Astrocyte (in vitro differentiated cells and primary cell): ENCODE measurements at places on chromosomes 2 and 18.

DNA sequence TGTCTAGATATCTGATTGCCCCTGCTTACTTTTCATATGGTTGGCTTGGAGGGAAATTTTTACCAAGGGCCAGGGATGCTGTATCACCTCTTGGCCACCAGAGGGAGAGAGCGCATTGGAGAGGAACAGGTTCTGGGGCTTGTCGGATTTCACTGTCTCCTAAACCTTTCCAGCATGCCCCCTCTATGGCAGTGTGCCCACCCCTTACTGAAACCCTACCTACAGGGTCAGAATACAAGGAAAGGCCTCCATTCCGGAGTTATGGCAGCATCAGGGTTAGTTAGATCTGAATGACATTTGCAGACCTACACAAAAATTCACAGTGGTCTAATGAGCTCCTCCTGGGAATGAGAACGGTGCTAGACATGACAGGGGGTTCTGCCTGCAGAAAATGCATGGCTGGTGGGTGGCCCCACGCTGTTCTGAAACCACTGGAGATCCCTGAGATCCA lies 5.8 kb downstream of the SLC14A2 start:
- DNase-seq = no peak

GRCh38 chr2:161028581-161028980 lies 131.6 kb upstream of the TANK start:
- no peak for DNase-seq

GRCh38 chr18:74525741-74526140 lies 8.6 kb upstream of the CNDP1 start:
- no peak for DNase-seq

GRCh38 chr2:196660244-196660643 lies 20.7 kb downstream of the CCDC150 start:
- peak; percentile 16 for DNase-seq

DNA sequence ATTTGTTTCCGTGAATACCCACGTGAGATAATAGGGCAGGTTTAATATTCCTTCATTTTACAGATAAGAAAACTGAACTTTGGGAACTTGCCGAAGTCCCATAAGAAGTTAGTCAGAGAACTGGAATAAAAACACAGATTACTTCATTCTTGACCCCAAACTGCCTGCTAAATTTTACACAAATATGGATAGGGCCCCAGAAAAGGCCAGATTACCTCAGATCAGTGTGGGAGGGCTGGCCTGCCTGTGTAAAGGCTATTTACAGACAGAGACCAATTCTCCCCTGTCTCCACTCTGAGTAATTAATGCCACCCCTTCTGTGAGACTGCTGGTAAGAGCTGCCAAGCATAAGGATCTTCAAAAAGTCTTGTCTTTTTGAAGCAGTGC lies 139.2 kb downstream of the MGAT5 start:
- DNase-seq = peak; percentile 42

- no peak for DNase-seq
These were observed 97.8 kb downstream of the RTN4 start for GRCh38 chr2:54952425-54952824.

GRCh38 chr18:52334896-52335295 lies 5.1 kb upstream of the DCC start:
- peak; percentile 67 for DNase-seq

DNA sequence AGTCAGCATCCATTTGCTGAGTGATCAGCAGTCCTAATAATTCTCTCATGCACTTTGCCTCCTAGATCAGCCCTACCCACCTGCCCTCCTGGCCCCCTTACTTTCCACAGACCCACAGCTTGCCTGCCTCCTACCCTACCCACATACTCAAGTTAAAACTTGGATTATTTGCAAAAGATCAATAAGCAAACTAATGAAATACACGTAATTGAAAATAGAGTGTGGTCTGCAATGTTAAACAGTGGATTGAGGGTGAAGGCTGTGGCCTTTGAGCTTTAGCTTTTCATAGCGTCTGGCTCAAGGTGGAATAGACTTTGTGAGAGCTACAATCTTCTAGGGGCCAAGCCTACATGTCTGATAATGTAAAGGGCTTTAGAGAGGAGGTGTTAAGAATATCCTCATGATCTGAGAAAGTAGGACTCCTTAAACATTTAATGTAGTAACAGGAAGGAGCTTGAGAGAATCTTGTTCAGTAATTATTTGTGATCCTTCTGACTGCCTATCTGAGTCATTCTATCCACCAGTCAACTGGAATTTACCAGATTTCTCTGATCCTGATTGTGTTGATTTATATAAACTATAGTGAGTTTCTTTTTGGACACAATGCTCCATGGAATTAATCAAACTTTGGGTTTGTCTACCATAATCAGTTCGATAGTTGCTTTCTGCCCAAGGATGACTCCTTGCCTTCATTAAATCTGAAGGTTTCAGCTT lies 310.0 kb downstream of the HRH4 start:
- no peak for DNase-seq

DNA sequence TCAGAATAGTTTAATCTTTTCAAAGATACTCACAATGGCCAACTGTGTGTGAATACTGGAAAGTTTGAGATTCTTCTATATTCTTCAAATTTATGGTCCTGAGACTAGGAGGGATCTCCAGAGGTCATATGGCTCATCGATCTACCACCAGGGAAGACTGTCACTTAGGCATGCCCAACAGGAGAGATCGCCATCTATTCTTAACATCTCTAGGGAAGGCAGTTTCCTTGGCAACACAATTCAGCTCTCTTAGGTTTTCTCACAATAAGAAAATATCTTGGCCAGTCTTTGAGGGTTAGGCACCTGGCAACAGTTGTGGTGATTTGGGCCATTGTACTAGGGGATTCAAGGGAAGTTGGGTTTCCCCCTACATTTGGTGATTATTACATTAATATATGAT lies 107.2 kb downstream of the GALNT3 start:
- DNase-seq = peak; percentile 34
